ENCODE measurements at places on chromosomes 6 and 20.

DNA sequence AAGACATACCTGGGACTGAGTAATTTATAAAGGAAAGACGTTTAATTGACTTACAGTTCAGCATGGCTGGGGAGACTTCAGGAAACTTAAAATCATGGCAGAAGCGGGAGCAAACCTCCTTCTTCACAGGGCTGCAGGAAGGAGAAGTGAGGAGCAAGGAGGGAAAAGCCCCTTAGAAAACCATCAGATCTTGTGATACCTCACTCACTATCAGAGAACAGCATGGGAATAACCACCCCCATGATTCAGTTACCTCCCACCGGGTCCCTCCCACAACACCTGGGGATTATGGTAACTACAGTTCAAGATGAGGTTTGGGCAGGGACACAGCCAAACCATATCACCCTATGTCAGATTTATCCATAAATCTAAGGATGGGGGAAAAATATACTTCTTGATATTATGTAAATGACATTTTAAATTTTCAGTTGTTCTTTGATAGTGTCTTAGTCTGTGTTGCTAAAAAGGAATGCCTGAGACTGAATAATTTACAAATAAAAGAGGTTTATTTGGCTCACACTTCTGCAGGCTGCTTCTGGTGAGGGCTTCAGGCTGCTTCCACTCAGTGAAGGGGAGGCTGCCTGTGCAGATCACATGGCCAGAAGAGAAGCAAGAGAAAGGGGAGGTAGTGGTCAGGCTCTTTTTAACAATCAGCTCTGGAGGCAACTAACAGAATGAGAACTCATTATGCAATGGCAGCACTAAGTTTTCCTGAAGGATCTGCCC, 1.2 kb upstream of the MCM9 start:
- DNase-seq: no peak

DNA sequence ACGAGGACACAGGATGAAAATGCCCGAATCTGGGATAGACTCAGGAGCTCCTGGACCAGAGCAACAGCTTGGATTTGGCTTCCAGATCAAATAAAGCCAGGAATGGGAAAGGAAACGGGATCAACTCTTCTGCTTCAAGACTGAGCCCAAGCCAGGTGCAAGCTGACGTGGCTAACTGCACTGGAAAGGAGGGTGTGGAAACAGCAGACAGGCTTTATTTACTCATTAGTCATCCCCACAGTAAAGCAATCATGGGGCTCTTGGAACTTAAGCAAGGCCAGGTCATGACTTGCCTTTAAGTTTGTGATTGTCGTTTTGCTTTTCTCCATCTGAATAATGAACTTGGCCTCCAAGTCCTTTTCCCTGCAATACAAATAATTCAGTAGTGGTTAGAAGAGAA, 45.2 kb downstream of the KIF16B start:
- no peak for DNase-seq

GRCh38 chr20:4944518-4945313, 56.6 kb downstream of the SLC23A2 start:
- no peak for DNase-seq

- no peak for DNase-seq
These were observed 143.5 kb downstream of the ZFP64 start for GRCh38 chr20:52047811-52048764.

- DNase-seq: no peak
These were observed 127.8 kb downstream of the CD109 start for GRCh38 chr6:73823832-73824231.

DNA sequence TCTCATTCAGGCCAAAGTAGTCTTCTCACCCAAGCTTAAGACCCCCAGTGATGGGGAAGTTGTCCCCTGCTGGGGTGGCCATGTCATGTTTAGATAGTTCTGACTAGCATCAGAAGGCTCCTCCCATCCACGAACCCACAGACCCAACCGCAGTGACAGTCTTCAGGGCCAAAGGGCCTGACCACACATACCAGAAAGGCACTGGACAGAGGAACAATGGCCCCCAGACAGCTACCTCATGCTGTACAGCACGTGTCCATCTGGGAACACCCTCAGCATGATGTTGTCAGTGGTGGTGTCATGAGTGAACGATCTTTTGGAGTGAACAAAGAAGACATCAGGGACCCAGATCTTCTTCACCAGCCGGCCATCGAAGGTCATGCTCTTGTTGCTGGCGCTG, 46.3 kb downstream of the GABRR2 start:
- no peak for DNase-seq

- DNase-seq: no peak
These were observed 3.6 kb downstream of the OR10C1 start for GRCh38 chr6:29442719-29443118.

GRCh38 chr6:139148557-139149235, 13.8 kb downstream of the HECA start:
- no peak for DNase-seq

DNA sequence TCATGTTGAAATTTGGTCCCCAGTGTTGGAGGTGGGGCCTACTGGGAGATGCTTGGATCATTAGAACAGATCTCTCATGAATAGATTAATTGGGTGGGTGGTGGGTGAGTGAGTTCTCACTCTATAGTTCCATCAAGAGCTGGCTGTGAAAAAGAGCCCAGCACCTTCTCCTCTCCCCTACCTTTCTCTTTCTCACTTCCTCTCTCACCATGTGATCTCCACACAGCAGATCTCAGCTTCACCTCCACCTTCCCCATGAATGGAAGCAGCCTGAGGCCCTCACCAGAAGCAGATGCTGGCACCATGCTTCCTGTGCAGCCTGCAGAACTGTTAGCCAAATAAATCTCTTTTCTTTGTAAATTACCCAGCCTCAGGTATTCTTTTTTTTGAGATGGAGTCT, 12.9 kb upstream of the GMNN start:
- no peak for DNase-seq

- DNase-seq: no peak
These were observed 801.0 kb upstream of the CITED2 start for GRCh38 chr6:140175486-140175885.

DNA sequence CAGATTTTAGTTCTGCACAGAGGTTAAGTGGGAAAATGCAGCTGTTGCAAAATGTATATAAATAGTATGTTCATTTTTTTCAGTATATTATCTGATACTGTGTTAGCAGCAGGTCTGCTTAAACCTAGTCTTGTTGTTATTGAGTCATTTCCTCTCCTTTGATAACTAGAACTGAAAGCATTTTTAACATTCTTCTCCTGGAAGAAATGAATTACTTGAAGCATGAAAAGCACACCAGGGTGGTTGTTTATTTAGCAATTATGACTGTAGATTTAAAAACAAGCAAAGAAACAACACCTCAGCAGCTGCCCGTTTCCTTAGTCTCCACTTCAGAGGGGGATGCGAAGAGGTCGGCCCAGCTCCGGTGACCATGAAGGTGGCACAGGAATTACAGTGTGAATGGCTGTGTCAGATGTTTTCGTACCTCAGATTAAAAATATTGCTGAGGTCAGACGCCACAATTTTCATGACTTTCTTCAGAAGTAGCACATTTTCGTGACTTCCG, 53.5 kb downstream of the GOPC start:
- DNase-seq: no peak

DNA sequence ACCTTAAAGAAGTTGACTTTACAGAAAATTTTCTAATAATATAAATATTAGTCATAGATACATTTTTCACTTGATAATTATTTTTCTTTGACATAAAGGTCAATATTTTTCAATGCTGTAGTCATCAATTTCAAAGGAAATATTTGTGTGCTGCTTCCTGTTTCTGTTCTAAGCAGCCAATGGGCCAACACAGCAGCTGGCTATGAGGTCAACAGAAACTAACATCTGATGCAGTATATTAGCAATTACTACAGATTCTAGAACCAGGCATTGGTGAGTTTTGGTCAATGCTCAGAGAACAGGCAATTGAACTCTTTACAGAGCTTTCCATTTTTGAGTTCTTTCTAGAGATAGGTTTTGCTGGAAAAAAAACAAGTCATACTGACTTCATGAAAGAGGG, 669.6 kb upstream of the NRSN1 start:
- no peak for DNase-seq

DNA sequence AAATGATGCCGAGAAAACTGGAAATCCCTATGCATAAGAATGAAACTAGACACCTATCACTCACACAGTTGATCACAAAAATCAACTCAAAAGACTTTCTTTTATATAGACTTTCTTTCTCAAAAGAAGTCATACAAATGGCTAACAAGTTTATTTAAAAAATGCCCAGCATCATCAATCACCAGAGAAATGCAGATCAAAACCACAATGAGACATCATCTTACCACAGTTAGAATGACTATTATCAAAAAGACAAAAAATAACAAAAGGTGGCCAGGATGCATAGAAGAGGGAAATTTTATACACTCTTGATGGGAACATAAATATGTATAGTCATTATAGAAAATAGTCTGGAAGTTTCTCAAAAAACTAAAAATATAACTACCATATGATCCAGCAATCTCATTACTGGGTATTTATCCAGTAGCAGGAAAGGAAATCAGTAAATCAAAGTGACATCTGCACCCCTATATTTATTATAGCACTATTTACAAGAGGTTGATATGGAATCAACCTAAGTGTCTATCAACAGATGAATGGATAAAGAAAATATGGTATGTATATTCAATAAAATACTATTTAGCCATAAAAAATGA, 3.4 kb upstream of the RNF217 start:
- DNase-seq: no peak

DNA sequence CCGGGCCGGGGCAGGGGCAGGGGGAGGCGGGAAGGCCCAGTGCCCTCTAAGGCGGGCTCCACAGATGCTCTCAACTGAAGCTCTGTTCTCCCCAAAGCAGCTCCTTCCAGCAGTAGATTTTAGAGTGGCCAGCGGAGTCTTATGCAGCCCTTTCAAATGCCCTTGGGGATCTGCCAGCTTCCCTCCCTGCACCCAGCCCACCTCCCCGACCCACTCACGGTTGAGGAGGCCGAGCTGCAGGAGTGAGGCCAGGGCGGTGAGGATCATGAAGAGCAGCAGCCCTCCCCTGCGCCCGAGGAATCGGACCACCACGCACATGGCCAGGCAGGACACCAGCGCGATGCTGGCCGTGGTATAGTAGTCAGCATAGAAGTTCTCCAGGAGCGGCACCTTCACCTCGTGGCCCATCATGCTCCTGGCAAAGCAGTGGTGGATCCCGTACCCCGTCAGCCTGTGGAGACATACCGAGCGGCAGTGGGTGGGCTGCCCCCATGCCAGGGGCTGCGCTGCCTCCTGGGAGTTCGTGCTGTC, 28.0 kb downstream of the PSMG4 start:
- no peak for DNase-seq

- DNase-seq: no peak
These were observed 128.5 kb upstream of the ENPP5 start for GRCh38 chr6:46299253-46299652.

DNA sequence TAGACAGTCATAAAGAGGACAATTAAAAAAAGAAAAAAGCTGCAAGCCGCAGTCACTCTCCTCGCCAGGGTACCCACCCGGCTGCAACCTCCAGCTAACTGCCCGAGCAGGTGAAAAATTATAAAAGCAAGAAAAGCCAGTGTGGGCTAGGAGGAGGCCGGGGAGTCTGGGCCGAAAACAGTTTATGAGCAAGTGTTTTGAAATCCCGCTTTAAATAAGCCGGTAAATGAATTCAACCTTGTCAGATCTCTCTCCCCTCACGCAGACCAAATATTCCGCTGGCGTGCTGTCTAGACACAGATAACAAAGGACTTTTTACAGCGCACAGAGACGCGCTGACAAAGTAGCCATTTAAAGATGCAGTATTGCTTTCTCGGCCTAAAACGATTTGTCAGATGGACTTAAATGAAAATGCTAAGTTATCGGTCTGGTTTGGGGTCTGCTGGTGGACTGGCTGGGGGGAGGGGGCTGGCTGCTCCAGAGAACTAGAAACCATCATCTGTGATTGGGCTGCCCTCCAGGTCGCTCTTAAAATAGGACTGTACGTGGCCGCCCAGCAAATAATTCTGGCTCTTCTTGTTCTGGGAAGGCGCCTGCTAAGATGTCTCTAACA, 24.6 kb downstream of the PMEPA1 start:
- no peak for DNase-seq

DNA sequence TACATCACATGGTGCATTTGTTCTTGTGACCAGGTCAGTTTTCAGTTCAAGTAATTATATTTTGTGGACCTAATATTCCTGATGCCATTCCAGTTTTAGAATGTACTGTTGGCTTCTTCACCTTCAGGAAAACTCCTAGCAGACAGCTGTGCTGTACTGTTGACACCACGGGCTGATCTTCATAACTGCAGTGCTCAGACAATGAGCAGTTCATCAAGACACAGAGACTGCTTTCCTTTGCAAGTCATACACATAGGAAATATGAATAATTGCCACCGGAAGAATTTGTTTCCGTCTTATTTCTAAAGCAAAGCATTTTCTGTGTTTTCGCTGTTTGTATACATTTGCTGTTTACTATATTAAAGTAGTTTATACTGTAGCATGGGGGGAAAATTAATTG, 89.8 kb downstream of the C6orf118 start:
- no peak for DNase-seq

- no peak for DNase-seq
These were observed 29.1 kb upstream of the RIMS4 start for GRCh38 chr20:44839481-44839880.
